ENCODE measurements at places on chromosomes 5 and 9. TPM values are rescaled to one million over a fixed set of nuclear protein-coding genes. Genes with fewer than 3 reads are reported as not detected.

XPA gene
- total RNA-seq = 13.1 TPM

GPR107 gene
- total RNA-seq = 62.2 TPM

C5orf52 gene
- not detected for total RNA-seq

HAND1 gene
- 0.07 TPM for total RNA-seq

KIAA0825 gene
- total RNA-seq = 0.99 TPM

PCDHA8 gene
- total RNA-seq = 0.04 TPM

SEMA6A gene
- 0.35 TPM for total RNA-seq

All from pulmonary artery endothelial cell (primary cell).